ENCODE measurements at places on chromosomes 16 and 17.

DNA sequence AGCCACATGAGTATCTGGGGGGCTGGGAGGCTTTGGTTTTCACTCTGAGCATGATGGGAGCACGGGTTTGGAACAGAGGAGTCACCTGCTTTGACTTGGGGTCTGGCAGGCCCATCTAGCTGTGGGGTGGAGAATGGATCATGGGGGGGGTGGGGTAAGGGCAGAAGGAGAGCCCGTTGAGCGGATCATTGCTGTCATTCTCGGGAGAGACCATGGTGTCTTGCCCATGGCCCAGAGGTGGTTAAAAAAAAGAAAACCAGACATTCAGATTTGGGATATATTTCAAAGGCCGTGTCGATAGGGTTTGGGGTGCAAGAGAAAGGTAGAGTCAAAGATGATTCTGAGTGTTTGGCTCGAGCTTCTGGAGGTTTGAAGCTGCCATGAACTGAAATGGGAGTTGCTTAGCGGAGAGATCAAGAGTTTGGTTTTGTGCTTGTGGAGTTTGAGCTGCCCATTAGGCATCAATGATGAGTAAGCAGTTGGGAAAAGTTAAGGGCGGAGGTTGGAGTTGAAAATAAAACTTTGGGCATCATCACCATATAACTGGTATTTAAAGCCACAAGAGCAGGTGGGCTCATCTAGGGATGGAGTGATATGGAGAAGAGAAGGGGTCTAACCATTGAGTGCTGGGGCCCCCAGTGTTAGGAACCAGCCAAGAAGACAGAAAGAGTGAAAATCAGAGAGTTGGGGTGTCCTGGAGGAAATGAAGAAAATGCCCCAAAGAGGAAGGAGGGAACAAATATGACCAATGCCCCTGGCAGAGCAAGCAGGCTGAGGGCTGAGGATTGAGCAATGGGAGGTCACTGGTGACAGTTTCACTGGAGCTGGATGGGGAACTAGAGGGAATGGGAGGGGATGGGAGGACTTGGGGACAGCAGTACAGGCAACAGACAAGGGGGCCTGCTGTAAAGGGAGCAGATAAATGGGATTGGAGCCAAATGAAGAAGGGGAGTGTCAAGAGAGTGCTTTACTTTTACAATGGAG lies 1.9 kb downstream of the NOD2 start:
- H3K36me3 ChIP-seq: no peaks in the 10 kb centered on the region
- peaks cover 19% of the 10 kb centered on the region for H3K4me1 ChIP-seq

DNA sequence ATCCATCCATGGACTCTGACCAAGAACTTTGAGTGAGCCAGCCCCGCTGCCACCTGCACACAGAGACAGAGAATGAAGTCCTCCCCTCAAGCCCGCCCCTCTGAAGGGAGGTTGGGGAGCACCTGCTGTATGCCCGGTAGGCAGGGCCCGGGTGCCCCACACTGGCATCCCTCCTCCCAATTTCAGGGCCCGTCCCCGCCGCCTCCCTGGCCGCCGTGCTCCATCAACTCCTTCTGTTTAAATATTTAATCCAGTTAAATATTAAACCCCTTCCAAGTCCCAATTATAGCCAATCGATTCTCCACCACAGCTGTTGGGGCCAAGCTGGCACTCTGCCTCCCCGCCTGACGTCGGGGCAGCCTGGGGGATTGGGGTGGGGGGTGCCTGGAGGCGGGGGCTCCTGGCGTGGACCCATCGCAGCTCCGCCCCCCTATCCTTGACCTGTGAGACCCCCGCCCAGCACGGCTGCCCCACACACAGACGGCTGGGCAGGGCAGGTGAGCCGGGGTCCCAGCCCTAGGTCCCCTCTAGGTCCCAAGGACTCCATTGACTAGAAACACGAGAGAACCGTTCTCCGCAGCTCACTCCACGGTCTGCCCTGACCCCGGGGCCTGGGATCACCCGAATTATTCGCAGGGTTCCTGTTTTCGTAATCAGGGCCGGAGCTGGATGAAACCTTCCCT lies 18.0 kb upstream of the CACNA1H start:
- DNase-seq: no peak
- no peaks in the 10 kb centered on the region for H3K36me3 ChIP-seq
- H3K4me1 ChIP-seq: no peaks in the 10 kb centered on the region
- H3K4me3 ChIP-seq: no peak overlapping the region

DNA sequence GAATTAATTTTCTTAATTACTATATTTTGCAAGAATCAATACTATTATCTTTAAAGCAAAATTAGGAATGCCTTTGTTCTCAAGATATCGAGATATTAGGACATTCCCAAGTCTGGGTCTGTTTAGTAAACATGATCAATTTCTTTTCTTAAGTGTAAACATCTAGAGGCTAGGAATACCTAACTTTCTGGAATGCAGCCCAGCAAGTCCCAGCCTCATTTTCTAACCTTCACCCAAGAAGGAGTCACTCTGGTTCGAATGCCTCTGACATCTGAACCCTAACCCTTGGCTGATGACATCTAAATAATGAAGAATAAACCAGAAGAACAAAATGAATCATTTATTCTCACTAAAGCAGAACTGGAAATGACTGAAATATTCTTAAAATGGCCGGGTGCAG lies 297.5 kb upstream of the IRX3 start:
- no peak overlapping the region for H3K4me3 ChIP-seq
- H3K27ac ChIP-seq: no peak overlapping the region
- H3K36me3 ChIP-seq: no peaks in the 10 kb centered on the region
- H3K27me3 ChIP-seq: peaks cover 96% of the 10 kb centered on the region

DNA sequence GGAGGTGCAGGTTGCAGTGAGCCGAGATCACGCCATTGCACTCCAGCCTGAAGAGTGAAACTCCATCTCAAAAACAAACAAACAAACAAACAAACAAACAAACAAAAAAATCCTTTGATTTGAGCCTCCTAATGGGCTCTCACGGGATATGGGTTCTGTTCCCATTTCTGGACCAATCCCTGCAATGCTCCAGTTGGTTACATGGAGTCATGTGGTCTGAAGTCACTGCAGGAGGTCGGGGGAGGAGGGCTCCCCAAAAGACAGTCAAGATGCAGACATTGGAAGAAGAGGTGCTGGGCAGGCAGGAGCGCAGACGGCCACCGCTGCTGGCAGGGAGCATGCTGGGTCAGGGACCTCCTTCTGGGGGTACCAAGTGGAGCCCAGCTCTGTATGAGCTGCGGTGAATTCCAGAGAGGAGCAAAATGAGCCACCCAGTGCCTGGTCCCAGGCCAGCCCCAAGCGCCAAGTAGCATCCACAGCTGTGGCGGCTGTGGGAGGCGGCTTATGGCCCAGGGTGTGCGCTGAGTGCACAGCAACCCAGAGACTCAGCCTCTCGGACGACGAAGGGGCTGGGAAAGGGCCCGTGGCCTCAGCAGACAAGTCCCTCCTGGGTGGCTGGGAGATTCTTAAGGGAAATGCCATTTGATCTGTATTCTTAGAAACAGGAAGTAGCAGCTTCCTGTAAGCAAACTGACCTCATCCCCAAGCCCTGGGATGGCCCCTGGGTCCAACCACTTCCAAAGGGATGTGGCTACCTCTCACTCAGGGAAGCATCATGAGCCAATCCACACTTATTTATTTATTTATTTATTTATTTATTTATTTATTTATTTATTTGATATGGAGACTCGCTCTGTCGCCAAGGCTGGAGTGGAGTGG lies 19.6 kb upstream of the ATP2A3 start:
- no peaks in the 10 kb centered on the region for H3K4me1 ChIP-seq
- no peak overlapping the region for H3K27ac ChIP-seq
- H3K27me3 ChIP-seq: no peaks in the 10 kb centered on the region
- H3K4me3 ChIP-seq: no peak overlapping the region

- no peaks in the 10 kb centered on the region for H3K36me3 ChIP-seq
- no peak overlapping the region for H3K27ac ChIP-seq
- H3K27me3 ChIP-seq: no peaks in the 10 kb centered on the region
- DNase-seq: no peak
- H3K4me1 ChIP-seq: no peaks in the 10 kb centered on the region
Observed at GRCh38 chr17:21523497-21524210, 147.5 kb downstream of the KCNJ12 start.

DNA sequence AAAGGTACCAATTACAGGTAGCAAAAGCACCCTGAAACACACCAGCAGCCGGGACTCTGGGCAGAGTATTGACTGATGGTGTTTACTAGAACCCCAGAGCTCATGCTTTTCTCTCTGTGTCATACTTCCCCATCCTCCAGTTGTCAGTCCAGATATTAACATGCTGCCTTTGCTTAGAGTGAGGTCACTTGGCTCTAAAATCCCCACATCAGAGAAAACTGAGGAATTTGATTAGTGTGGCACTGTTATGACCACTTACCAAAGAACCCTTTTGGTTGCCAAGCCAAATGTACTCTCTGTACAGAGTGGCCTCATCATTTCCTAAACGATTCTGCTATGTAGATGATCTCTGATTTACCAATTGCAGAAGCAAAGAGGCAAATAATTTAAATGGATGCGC lies 80.4 kb downstream of the ABCC12 start:
- no peak for DNase-seq
- no peaks in the 10 kb centered on the region for H3K4me1 ChIP-seq
- no peaks in the 10 kb centered on the region for H3K27me3 ChIP-seq
- H3K27ac ChIP-seq: no peak overlapping the region

DNA sequence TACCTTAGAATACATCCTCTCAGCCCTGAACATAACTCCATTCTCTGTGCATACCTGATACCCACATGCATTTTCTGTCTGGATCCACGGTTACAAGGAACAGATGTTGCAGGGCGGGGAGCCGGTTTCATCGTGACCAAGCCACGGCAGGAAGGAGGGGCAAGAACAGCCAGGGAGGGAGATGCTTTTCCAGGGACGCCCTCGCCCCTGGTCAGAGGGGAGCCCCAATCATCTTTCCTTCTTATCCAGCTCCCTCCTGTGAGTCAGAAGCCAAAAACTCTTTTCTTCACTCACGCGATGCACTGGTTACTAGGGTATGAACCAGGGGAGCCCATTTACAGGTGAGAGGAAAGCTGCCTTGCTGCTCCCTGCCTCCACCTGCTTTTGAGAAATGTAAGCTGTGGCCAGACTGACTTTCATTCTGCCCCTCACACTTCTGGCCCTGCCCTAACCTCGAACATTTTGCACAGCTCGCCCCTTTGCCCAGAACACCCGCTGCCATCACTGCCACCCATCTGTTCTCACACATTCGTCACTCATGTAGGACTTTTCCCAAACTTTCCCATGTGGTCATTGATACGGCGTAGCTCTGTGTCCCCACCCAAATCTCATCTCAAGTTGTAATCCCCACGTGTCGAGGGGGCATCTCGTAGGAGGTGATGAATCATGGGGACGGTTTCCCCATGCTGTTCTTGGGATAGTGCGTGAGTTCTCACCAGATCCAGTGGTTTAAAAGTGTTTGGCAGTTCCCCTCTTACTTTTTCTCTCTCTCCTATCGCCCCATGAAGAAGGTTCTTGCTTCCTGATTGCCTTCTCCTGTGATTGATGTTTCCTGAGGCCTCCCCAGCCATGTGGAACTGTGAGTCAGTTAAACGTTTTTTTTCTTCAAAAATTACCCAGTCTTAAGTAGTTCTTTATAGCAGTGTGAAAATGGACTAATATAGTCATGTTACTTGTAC lies 20.5 kb downstream of the FOXL1 start:
- no peaks in the 10 kb centered on the region for H3K36me3 ChIP-seq
- no peak overlapping the region for H3K4me3 ChIP-seq
- peaks cover under 1% of the 10 kb centered on the region for H3K27me3 ChIP-seq
- H3K4me1 ChIP-seq: peaks cover 3% of the 10 kb centered on the region

DNA sequence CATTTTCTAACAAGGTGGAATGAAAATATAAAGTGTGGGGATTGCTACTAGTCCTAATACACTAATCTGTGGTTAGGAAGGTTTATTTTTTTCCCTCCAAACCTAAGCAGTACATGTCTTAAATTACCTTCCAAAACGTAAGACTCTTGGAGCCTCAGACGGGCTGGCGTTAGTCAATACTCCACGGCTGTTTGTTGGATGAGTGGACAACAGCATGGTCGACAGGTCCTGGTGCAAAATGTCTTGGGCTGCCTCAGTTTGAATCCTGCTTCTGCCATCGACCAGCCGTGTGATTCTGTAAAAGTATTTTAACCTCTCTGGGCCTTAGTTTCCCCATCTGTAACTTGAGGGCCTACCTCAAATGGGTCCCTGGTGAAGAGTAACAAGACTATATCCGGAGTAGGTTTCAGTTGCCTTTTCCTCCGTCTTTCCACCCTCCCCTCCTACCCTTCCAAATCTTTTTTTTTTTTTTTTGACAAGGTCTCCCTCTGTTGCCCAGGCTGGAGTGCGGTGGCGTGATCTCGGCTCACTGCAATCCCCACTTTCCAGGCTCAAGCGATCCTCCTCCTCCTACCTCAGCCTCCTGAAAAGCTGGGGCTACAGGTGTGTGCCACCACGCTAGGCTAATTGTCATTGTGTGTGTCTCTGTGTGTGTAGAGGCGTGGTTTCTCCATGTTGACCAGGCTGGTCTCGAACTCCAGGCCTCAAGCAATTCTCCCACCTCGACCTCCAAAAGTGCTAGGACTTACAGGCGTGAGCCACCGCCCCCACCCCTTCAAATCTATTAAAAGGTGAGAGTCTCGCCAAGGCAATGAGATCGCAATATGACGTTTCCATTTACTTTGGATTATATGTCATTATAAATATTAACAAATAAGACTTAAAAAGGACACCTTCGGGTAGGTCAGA lies 5.8 kb downstream of the SCGB1C2 start:
- no peaks in the 10 kb centered on the region for H3K4me1 ChIP-seq
- H3K4me3 ChIP-seq: no peak overlapping the region
- no peak overlapping the region for H3K27ac ChIP-seq
- no peaks in the 10 kb centered on the region for H3K36me3 ChIP-seq

DNA sequence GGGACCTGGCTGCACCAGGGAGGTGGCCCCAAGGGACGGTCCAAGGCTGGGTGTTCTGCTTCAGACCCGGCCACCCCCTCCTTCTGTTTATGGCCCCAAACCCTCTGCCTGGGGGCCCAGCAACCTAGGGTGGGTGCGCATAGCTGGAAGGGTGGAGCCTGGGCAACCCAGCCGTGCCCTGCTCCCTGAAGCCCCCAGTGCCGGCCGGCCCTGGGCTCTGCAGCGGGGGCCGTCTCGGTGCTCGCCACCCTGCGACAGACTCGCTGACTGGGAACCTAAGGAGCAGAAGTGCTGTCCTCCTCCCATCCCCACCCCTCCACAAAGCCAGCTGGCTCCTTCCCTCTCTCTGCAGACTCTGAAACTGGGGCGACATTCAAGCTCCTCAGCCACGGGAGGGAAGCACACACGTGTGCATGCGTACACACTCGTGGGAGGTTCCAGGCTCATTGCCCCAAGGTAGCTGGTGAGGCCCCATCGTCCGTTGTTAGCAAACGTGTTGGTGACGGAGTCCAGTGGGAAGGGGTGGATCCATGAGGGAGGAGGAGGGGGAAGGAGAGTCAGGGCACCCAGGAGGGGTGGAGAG lies 43.4 kb downstream of the ENGASE start:
- H3K27ac ChIP-seq: no peak overlapping the region
- DNase-seq: no peak
- no peaks in the 10 kb centered on the region for H3K36me3 ChIP-seq
